NCI-H2081 (cell line): ENCODE measurements at places on chromosomes 1 and 21.

GRCh38 chr1:246789454-246790339 is 65.5 kb downstream of the SCCPDH start:
- DNase-seq = no peak

- no peak for DNase-seq
Observed at GRCh38 chr1:228156515-228156881, 6.8 kb downstream of the GJC2 start.

DNA sequence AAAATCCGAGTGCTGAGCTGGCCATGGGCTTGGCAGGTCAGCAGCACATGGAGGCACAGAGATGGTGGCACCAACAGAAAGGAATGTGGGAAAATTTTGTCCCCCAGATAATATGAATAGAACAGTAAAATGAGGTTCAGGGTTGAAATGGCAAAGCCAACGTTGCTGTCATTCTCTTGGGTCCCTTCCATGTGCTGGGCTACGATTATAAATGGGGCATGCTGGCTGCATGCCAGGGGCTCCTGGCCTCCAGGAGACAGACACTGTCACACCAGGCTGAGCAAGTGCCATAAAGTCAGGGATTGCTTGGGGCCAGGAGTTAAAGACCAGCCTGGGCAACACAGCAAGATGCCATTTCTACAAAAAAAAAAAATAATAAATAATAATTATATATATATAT is 77.1 kb downstream of the TOMM20 start:
- no peak for DNase-seq

- DNase-seq = no peak
Observed at GRCh38 chr1:234311414-234311813, 61.8 kb upstream of the COA6 start.

DNA sequence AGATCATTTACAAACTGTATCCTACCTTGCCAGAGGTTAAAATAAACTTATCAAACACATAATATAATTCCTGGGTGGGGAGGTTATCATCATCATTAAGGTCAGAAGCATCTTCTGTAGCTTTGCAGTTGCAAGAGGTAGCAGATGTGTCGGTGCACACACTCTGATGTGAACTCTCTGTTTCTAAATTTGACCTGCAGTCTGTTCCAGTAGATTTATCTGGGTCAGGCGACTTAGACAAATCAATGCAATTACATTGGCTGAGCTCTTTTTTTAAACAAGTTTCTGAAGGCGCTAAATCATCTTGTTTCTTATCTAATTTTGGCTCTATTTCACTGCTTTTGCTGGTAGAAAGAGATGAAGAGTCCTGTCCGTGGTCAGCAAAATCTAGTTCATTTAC is 70.4 kb downstream of the PRPF38A start:
- DNase-seq = no peak

- no peak for DNase-seq
Observed at GRCh38 chr1:161935264-161935663, 88.4 kb downstream of the OLFML2B start.

DNA sequence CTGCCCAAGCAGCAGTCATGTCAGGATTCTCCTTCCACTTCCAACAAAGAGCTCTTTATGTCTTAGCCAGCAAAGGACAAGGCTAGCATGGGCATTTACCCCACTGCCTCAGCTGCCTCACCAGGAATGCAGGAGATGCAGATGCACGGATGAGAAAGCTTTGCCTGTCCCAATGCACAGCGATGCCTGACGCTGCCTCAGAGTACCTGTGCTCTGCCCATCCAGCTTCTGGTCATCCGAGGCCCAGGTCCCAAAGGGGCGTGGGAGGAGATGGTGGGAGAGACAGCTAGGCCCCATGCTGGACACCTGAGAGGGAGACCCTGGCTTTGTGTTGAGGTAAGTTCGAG is 59.0 kb downstream of the IRF2BP2 start:
- no peak for DNase-seq

- DNase-seq = no peak
Observed at GRCh38 chr1:45200906-45201500, 5.4 kb downstream of the ZSWIM5 start.

- peak; percentile 86 for DNase-seq
Observed at GRCh38 chr1:156096640-156097391, 14.6 kb upstream of the MEX3A start.

DNA sequence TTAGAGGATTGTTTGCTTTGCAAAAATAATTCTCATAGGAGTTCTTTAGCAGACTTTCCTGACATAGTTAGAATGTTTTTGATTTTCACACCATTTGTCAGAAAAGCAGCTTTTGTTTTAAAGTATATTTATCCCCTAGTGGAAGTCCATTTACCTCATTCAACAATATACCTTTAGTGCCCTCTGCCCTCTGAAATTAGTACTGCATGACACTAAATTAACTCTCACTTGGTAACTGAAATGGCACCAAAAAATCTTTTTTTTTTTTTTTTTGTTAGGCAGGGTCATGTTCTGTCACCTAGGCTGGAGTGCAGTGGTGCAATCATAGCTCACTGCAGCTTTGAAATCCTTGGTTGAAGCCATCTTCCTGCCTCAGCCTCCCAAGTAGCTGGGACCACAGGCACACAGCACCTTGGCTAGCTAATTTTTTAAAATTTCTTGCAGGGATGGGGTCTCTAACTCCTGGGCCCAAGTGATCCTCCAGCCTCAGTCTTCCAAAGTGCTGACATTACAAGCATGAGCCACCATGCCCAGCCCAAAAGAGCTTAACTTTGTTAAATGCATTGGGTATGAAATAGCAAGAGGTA is 13.6 kb downstream of the LRRC42 start:
- DNase-seq = peak; percentile 15

GRCh38 chr21:28148400-28149064 is 844.1 kb downstream of the LTN1 start:
- peak; percentile 3 for DNase-seq

DNA sequence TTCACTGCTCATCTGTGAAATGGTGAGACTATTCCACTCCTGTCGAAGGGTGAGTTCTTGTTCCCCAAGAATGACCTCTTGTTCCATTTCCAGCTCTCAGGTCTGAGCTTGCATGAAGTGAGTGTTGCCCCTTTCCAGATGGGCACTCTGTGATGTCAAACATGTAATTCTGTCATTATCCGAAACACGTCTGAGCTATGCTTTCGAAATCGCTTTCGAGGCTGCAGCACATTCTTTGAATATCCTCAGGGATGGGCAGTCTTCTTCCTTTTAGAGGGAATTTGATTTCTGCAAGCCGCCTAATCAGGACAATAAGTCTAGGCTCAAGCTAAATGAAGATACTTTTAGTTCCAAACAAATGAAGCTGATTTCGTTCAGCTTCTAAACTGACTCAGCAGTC is 15.1 kb downstream of the NFASC start:
- no peak for DNase-seq

- DNase-seq = peak; percentile 64
Observed at GRCh38 chr1:220487297-220487820, 40.6 kb upstream of the MARK1 start.

GRCh38 chr1:21325231-21325718 is 35.0 kb upstream of the ECE1 start:
- no peak for DNase-seq

DNA sequence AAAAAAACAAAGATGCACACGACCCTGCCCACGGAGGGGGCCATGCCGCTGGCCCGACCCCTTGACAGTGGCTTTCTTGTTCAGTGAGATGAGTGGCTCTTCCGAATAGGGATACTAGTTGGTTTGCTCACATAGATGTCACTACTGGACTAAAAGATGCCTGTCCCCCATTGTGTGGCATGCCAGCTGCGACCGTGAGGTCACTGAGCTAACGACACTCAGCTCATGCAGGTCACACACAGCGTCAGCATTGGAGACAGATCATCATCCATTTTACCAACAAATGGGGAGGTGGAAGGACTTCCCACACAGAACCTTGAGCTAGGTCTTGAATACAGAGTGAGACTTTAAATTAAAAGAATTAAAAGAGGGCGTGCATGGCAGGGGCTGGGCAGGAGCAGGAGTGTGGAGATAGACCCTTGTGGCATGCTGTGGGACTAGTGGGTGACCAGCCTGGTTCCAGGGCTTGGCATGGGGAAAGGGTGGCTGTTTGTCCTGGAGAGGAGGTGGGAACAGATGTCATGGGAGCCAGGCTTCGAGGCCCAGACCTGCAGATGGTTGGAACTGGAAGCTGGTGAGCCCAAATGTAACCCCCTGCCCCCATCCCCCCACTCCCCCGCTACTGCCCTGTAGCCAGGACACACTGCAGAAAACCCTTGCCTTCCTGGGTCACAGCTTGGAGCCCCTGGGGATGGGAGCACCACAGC is 12.4 kb downstream of the SLC1A7 start:
- no peak for DNase-seq
